Stimulated activated CD8-positive, alpha-beta memory T cell treated with anti-CD3 and anti-CD28 coated beads, Interleukin-15, amount 100 ng/mL, for 24 hours (primary cell): ENCODE measurements at places on chromosomes 5 and 9.

- no peak for DNase-seq
Observed at GRCh38 chr5:172370648-172371545, 83.4 kb downstream of the SH3PXD2B start.

GRCh38 chr5:42235837-42236236 lies 187.4 kb upstream of the GHR start:
- DNase-seq, result no peak

GRCh38 chr5:128665747-128666355 lies 127.8 kb upstream of the FBN2 start:
- DNase-seq, result no peak

DNA sequence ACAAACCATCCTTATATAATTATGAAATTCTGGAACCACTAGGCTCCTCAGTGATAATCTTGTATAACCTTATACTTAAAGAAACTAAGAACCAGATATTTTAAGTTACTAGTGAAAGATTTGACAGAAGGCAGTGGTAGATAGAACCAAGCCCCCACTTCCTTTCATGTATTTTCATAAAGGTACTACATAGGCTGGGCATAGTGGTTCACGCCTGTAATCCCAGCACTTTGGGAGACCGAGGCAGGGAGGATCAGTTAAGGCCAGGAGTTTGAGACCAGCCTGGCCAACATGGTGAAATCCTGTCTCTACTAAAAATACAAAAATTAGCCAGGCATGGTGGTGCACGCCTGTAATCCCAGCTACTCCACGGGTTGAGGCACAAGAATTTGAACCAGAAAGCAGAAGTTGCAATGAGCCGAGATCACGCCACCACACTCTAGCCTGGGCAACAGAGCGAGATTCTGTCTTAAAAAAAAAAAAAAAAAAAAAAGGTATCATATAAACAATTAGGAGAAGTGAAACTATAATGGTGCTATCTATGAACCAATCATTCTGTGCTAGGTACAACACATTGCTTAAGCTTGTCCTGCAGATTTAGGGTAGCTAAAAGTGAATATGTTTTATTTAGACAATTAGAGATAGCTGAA lies 27.9 kb upstream of the DTWD2 start:
- DNase-seq, result no peak

GRCh38 chr9:93523518-93524144 lies 52.8 kb upstream of the PHF2 start:
- no peak for DNase-seq

DNA sequence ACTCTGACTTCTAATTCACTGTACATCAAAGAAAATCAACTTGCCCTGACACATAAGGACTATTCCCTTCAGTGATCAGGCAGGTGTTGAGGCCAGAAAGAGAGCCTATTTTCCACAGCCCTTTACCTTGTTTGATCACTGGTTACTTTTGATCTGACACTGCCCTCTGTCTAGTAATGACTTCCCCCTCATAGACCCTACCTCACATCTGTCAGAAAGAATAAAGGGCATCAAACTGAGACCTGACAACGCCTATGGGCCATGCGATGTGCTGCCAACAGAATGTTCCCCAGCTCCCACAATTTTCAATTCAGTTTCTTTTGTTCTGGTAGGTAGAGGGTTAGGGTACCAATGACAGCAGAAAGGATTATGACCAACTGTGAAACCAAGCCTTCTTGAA lies 47.7 kb downstream of the FBXL17 start:
- DNase-seq, result no peak

- no peak for DNase-seq
Observed at GRCh38 chr5:174409971-174410370, 314.4 kb upstream of the MSX2 start.

- DNase-seq, result no peak
Observed at GRCh38 chr9:114373960-114374730, 13.6 kb downstream of the AKNA start.

DNA sequence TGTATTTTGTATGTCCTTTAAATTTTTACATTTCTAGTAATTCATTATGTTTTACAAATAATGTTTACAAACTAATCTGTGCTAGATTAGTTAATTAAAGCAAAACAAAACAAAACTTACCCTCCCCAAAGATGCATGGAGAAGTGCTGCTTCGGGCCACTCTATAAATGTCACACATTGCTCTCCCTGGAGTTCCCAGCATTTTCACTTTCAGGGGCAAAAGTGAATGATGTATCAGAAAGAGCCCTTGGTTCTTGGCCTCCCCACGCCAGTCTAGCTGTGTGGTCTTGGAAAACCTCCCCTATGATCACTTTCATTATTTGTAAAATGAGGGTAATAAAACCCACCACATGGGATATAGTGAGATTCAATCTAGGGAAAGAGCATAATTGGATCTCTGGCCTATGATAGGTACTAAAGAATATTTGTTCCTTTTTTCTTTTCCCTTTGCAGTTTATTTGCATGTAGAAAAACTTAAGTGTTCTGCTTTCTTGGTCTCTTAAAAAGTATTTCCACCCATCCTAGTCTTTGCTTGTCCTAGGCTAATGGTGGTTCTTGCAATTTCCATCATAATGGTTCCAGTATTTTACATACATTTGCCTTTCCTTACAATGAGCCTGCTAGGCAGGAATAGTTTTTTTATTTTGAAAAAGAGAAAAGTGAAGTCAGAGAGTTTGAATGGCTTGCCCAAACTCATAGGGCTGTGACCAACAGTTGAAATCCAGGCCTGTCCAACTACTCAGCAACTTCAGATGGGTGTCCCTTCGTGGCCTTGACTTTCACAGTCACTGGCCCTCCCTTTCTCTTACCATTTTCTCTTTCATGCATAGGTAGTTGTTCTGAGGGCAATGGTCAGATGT lies 184.5 kb upstream of the KLF4 start:
- no peak for DNase-seq

DNA sequence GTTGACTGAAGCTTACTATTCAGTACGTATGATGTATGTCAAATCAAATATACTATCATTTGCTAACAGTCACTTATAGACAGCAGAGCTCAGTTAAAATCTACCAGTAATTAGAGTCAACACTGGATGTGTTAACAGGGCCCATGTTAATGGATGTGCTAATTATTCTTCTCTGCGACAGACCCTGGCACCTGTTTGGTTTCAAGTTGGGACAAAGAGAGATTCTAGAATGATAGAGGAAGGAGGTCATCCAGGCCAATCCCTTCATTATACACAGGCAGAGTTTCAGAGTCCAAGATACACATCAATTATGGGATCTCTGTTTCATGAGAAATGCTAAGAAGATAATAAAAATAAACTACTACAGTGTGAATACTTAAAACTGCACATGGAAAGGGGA lies 615.0 kb downstream of the ZNF608 start:
- no peak for DNase-seq

GRCh38 chr9:93663877-93664548 lies 87.6 kb downstream of the PHF2 start:
- no peak for DNase-seq

GRCh38 chr5:157820593-157821252 lies 38.2 kb downstream of the CLINT1 start:
- DNase-seq, result no peak

- DNase-seq, result no peak
Observed at GRCh38 chr9:134186471-134187109, 22.2 kb upstream of the RNU6ATAC start.

- DNase-seq, result no peak
Observed at GRCh38 chr5:73899916-73900315, 273.9 kb downstream of the ARHGEF28 start.

DNA sequence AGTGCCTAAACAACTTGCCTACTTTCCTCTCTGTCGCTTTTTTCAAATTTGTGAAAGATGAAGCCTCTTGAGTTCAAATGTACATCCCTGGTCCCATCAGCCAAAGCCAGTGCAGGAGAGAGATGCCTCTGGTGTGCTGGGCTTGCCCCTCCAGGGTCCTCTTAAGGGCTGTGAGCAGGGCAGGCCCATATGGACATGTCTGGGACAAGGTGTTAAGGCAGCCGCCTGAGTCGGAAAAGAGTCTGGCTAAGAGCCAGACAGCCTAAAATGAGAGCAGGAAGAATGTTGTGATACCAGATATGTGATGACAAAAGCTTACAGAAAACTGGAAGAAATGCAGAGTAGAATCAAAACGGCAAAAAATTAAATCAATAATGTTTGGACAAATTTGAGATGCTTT lies 72.5 kb downstream of the APTX start:
- DNase-seq, result no peak

- DNase-seq, result no peak
Observed at GRCh38 chr5:151141535-151141934, 16.0 kb downstream of the ANXA6 start.

DNA sequence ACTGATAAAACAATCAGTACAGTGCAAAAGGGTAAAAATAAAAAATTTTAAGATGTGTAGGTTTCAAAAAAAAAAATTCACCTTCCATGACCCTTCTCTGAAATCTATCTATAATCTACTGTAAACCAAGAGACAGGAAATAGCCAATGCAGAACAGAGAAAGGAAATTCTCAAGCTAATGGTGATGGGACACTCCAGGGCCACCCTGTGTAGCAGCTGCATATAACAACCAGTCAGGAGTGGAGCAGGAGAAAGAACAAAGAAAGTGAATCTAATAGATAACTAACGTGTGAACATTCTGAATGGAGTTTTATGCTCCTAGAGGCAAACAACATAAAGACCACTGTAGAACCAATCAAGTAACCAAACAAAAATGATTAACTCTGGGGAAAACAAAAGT lies 16.6 kb downstream of the SPTLC1 start:
- no peak for DNase-seq

- no peak for DNase-seq
Observed at GRCh38 chr5:143514616-143515335, 111.3 kb upstream of the NR3C1 start.

GRCh38 chr5:133423618-133424282 lies 188.6 kb downstream of the FSTL4 start:
- peak; percentile 63 for DNase-seq

DNA sequence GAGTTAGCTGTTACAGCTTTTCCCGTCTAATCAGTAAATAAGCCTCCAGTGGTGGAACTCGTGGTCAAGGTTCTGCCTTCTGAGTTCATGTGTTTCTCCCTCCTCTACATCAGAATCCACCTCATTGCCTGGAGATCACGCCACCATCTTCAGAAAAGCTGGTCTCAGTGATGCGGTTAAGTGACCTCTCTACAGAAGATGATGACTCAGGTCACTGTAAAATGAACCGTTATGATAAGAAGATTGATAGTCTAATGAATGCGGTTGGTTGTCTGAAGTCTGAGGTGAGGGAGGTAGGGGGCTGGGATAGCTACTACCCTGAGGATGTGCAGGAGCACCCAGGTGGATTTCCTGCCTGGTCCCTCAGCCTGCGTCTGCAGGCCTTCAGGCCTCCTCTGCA lies 13.3 kb downstream of the ODF2 start:
- no peak for DNase-seq

GRCh38 chr5:150364004-150364403 lies 6.5 kb downstream of the TCOF1 start:
- no peak for DNase-seq

GRCh38 chr5:101160002-101160401 lies 256.9 kb upstream of the ST8SIA4 start:
- no peak for DNase-seq

GRCh38 chr9:97703437-97704344 lies 6.6 kb upstream of the XPA start:
- no peak for DNase-seq

GRCh38 chr5:171571663-171572062 lies 152.2 kb downstream of the FGF18 start:
- DNase-seq, result no peak

GRCh38 chr5:6378766-6379103 lies 388 bp upstream of the MED10 start:
- no peak for DNase-seq

DNA sequence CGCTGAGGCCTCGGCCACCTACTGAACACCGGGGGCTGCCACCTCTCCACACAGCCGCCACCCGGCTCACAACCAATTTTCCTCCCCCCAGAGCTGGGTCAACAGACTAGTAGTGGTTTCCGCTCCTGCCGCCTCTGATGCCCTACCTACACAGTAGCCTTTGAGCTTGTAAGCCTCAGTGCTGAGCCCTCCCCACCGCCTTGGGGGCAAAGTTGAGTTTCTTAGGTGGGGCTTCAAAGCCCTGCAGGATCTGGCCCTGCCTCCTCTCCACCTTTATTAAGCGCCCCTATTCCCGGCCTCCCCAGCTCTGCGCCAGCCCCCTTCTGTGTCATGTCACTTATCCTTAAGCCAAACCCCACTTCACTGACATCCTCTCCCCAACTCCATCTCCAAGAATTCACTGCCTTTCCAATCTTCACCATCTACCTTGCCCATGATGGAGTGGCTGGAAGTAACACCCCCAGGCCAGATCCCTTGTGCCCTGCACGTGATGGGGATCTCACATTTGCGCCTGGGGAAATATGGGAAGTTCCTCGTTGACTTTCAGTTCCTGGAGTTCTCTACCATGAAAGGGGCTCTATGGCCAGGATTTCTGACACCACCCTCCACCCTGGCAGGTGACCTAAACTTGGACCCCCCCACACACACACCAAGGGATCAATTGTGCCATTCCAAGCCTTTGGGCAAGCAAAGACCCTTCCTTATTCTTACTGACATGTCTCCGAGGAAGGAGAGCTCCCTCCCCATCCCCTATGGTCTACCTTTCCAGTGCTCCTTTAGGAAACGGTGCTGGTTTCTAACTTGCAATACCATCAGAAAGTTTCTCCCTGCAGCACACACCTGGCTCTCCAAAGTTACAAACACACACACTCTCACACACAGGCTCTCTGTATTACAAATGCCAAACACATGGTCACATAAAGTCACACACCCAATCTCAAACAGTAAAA lies 2.7 kb upstream of the CNTFR start:
- no peak for DNase-seq

DNA sequence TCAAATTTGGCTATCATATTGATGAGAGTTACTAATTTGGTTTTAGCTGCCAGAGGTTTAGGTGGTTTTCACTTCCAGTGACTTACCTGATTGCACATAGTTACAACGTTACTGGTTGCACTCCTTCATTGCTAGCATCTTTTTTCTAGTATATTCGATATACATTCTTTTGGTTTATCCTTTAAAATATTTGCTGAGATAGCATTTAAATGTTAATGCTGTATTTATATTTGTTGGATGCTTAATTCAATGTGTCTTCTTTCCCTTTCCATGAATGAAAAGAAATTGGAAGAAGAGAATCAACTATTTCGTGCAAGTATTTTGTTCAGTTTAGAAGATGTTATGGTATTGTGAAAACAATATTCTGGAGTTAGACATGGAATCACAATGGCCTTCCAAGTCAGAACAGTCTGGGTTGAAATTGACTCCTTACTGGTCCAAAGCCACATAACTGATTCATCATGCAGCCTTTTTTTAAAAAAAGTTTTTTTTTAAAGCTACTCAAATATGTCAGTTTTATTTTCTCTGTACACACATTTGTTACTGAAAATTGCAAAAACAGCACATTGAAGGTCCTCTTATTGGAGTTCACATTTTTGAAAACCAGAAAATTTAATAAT lies 2.2 kb downstream of the SPIN1 start:
- no peak for DNase-seq

DNA sequence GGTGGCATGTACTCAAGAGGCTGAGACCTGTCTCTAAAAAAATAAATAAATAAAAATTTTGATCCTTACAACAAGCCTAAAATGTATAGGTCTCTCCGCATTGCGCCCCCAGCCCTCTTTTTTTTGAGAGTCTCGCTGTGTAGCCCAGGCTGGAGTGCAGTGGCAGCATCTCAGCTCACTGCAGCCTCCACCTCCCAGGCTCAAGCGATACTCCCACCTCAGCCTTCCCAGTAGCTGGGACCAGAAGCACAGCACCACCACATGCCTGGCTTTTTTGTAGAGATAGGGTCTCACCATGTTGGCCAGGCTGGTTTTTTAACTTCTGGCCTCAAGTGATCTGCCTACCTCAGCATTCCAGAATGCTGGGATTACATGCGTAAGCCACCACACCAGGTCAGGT lies 2.2 kb upstream of the GARIN3 start:
- no peak for DNase-seq

- DNase-seq, result no peak
Observed at GRCh38 chr5:115843444-115844130, 1.9 kb downstream of the AP3S1 start.
